ENCODE measurements at places on chromosomes 2 and 18. TPM values are rescaled to one million over a fixed set of nuclear protein-coding genes. Genes with fewer than 3 reads are reported as not detected.

Gene CAPN14
- total RNA-seq, result 1.3 TPM

DNA sequence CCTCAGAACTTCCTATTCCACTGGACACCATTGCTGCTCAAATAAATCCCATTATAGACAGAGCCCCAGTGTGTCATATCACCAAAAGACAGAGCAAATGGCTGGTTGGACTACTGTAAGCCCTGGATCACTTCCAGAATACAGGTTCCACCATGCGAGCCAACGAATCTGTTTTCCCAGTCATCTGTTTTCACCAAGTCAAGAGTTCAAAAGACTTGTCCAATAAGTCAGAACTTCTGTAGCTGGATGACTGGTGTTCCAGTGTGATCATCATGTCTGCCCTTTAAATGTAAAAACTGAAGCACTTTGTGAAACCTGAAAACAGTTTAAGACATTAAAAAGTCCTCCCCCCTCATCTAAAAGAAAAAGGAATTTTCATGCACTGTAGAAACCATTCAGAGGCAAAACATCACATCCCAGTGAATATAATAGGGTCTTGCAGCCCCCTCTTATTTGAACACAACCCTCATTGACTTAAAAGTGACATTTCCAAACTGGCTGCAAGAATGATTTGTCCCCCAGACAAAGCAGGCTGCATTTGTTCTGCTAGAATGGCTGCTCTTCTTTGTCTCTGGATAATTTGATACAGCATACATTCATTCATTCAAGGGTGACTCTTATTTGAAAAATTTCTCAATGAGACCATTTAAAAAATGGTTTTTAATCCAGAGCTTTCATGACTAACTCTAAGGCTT is 64.6 kb upstream of the TANC1 start:
- no peak overlapping the region for H3K27ac ChIP-seq
- no peaks in the 10 kb centered on the region for H3K27me3 ChIP-seq
- no peak overlapping the region for H3K4me3 ChIP-seq
- DNase-seq, result no peak
- no peaks in the 10 kb centered on the region for H3K36me3 ChIP-seq

- H3K4me1 ChIP-seq, result no peaks in the 10 kb centered on the region
- H3K27me3 ChIP-seq, result no peaks in the 10 kb centered on the region
- H3K36me3 ChIP-seq, result no peaks in the 10 kb centered on the region
- no peak overlapping the region for H3K4me3 ChIP-seq
- H3K27ac ChIP-seq, result no peak overlapping the region
Observed at GRCh38 chr2:224284134-224284946, 117.6 kb downstream of the FAM124B start.

Gene SPP2
- total RNA-seq, result 0.37 TPM

DNA sequence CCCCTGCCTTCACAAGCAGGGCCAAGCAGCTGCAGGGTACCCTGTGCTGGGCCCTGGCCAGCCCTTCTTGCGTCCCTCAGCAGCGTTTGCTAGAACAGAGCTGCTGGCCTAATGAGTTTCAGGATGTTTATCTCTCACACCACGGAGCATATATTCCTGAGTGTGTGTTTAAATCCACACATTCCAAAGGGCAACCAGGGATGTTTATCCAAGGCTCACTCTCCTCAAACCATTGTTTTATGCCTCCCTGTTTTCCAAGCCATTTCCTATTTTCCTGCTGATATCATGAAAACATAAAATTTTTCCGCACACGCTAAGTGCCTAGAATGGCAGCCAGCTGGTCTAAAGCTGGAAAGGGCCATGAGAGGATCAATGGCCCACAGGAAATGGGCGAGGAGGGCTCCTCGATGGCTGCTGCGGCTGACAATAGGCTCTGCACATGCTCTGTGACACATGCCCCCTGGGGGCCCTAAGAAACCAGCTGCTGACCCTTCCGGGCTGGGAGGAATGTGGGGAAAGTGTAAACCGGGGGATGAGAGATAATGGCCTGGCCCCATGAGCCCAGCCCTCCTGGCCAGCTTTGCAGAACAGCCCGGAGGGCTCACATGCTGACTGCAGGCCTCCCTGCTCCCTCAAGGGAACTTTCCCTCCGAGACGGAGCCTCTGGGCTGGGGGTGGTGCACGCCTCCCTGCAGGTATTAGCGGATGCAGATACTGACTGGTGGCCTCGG is 194.0 kb downstream of the NDUFA10 start:
- H3K4me3 ChIP-seq, result no peak overlapping the region
- H3K4me1 ChIP-seq, result no peaks in the 10 kb centered on the region
- no peak for DNase-seq

DNA sequence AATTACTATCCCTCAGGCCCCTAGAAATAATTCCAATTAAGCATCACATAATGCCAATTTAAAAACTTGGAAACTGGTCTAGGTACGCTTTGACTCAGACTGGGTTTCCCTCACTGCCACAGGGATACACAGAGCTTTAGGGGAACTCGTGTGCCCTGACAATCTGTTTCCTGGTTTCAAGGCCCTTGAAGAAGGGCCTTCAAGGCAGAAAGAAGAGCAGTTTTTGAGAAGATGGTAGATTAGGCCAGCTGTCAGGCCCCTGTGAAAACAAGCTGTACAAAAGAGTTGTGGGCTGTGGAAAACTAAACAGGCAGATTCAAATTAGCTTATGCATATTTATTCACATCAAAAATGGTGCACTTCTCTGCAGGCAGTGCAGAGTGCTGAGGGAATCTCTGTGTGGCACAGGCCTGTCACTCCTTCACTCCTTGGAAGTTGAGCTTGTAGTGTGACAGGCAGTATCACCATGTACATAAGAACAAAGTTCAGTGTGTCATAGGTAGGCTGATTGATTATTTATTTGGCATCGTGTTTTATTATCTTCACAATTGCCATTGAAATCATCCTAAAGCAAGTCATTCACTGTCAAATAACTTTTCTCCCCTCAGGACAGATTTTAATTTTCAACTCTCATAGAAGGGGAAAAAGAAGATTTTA is 614.4 kb upstream of the GYPC start:
- DNase-seq, result no peak
- no peaks in the 10 kb centered on the region for H3K4me1 ChIP-seq
- H3K27ac ChIP-seq, result no peak overlapping the region
- no peaks in the 10 kb centered on the region for H3K36me3 ChIP-seq

Gene KCNK3
- 0.13 TPM for total RNA-seq

Measured in GM12878 (cell line).